ENCODE measurements at places on chromosomes 3 and 15.
A peak's percentile ranks its signal among the peaks of the same experiment; 100 is the strongest.

DNA sequence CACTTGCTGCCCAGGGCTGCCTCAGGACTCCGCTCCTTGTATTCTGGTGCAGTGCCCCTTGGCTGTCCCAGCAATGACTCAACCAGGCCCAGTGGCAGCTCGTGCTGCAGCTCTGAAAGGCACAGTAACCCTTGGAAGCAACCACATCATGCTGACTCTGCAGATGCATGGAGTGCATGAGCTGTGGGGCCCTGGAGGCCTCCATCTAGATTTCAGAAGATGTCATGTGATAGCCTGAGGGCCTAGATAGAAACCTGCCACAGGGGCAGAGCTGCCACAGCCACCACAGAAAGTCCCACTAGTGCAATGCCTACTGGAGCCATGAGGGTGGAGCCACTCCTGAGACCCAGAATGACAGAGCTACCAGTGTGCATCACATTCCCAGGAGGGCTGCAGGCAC, 117.1 kb upstream of the SMAD3 start:
- DNase-seq = peak; percentile 52

DNA sequence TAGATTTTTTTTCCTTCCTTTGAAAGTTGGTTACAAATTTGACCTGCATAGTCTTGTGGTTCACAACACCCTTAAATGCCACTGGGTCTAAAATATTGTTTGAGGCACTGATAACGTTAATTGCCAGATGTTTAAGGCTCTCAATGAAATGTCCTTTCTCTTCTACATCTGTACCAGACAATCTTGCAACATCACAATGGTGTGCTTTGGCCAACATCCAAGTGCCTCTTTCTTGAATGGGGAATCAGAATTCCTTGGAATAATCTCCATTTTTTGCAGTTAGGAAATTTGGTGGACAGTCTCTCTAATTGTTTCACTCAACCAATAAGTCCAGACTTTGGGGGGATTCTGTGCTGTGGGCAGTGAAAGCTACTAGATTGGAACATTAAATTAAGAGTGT, 26.0 kb upstream of the PEX5L start:
- DNase-seq = no peak

DNA sequence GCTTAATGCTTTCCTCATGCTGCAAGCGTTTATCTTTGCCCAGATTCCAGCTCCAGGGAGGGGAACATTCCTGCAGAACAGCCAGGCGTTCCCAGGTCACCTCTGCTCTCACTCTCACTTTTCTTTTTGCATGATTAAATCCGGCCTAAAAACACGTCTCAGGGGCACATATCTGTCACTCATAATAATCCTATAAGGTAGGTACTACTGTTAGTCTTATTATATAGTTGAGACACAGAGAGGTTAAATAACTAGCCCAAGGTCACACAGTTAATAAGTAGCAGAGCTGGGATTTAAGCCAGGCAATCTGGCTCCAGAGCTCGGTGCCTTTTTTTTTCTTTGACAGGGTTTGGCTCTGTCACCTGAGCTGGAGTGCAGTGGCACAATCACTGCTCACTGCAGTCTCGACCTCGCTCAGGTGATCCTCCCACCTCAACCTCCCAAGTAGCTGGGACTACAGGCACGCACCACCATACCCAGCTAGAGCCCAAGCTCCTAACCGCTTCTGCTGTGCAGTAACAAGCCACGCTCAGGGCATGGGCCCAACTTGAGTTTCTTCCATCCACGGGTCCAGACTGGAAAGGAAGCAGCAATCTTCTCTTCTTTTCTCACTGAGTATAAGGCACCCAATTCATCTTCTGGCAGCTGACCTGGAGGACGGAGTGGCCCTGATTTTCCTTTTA, 96.5 kb downstream of the LIPC start:
- DNase-seq = no peak

DNA sequence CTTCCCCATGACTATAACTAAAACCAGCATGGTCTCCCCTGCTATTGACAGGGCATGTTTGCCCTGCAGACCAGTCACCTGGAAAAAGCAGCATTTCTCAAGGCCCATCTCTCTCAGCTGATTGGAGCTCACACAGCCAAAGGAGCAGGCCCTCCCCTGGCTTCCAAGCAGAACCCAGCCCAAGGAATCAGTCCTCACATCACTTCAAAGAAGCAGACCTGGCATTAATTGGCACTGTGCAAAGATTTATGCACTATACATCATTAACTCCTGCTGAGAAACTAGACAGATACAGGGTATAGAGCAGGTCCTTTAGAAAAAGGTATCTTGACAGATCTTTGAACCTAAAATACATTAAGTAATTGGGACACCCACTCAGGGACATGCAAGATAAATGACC, 323.8 kb upstream of the PPP2R3A start:
- DNase-seq = no peak

GRCh38 chr15:70646169-70646568, 117.2 kb downstream of the UACA start:
- no peak for DNase-seq

- DNase-seq = peak; percentile 55
Observed at GRCh38 chr3:128619146-128619890, 31.3 kb downstream of the RPN1 start.

- DNase-seq = no peak
Observed at GRCh38 chr15:101168463-101168824, 83.4 kb downstream of the CHSY1 start.

DNA sequence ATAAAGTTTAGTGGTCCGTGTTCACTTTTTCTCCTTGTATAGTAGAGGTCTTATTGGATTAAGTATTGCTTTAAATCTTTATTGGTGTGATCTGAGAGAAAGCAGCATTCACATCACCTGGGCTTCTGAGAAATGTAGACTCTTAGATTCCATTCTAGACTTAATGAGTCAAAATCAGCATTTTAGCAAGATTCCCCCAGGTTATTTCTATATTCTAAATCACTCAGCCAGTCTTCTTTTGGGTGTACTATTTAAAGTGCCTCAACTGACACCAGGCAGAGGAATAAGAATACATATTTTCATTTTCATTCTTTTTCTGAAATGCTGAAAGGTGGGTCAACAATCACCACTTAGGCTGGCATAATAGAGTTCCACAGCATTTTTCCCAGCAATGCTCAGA, 481.7 kb downstream of the TUSC7 start:
- DNase-seq = no peak

DNA sequence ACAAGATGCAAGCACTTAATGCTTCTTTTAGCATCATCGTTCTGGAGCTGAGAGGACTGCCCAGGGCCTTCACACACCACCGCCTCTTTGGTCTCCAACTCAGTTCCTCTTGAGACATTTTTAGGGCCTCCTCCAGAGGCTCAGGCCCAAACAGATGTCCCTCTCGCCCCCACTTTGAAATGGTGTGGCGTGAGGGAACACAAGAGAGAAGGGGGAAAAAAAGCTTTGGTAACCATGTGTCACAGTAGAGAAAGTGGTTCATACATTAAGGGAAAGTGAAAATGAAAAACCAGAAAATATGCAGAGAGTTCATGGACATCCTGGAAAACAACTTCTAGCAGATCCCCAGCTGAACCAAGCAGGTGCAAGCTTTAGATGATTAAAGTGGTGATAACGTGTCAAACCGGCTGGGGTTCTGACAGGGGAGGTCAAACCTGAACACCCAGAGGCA, 33.1 kb upstream of the FOXP1 start:
- DNase-seq = no peak
